ENCODE measurements at places on chromosomes 12 and 14. TPM values are rescaled to one million over a fixed set of nuclear protein-coding genes. Genes with fewer than 3 reads are reported as not detected.

- no peak for DNase-seq
Measured at GRCh38 chr14:103699901-103700752, 15.1 kb downstream of the XRCC3 start.

DNA sequence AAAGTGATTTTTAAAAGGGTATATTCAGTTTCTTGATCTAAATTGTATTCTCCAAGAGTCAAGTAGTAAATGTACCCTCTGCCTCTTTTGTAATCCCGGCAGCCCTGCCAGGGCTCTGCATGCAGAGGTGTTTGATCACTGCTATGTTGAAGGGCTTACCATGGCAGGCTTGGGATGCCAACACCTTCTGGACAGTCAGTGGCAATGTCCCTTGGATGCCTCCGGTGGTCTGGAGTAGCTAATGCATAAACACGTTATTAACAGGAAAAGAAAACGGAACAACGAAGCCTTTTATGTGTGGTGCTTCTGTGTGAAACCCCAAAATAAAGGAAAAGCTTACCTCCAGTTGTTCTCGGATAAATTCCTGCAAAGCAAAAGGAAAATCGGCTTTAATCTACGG, 19.9 kb downstream of the EIF2B2 start:
- no peak for DNase-seq

GRCh38 chr12:131928080-131928710, 881 bp upstream of the PUS1 start:
- DNase-seq = no peak

DNA sequence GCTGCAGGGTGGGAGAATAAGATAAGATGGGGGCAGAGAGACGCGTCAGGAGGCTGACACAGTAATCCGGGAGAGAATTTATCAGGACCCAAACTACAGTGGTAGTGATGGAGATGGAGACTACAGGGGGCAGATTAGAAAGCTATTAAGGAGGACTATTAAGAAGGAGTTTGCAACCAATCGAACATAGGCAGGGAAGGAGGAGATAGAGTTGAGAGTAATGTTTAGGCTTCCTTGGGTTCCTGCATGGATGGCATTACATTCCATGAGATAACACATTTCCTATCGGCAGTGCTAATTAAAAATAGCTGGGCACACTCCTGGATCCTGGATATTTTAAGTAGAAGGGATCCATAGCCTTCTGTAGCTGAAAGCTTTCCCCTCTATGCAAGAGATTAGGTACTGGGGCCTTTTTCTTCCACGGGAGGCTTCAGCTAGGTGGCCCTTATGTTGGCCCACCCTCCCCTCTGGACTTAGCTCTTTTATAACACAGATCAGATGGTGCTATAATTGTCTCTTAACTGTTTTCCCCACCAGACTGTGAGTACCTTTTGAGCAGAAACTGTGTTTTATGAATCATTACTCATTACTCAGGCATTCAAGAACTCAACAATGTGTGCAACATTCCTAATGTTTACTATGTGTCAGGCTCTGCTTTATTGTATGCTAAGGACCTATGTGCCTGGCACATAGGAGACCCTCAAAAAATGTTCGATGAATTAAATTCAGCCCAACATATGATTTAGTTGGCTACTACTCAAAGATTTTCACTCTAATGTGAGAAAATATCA, 113.0 kb downstream of the RMST start:
- no peak for DNase-seq

The LMO3 gene
- total RNA-seq = not detected

Data from activated CD4-positive, alpha-beta T cell treated with anti-CD3 and anti-CD28 coated beads, Interleukin-2, amount 10 ng/mL, durations not matched to agents 7 days and 5 days (primary cell).